ENCODE measurements at places on chromosomes 5 and 9.

DNA sequence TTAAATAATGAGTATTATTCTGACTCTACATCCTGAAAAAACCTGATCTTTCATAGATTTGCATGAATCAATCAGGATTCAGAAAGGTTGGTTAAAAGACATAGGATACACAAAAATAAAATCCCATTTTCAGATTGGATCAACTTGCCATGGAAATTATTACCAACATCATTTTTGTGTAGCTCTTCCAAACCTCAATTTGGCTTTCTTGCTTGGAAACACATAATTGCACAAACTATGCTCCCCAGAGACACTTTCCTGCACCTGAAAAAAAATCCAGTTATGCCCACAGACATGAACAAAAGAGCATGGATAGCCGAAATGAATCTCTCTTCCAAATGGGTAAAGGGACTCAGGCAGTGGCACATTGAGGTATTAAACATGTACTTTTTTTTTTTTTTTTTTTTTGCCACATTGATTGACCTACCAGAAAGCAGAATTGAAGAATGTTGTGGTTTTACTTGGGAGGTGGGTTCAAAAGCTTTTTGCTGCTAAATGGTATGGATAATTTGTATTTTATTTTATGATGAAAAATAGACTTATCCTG, 135.4 kb upstream of the FBN2 start:
- no peak for DNase-seq

DNA sequence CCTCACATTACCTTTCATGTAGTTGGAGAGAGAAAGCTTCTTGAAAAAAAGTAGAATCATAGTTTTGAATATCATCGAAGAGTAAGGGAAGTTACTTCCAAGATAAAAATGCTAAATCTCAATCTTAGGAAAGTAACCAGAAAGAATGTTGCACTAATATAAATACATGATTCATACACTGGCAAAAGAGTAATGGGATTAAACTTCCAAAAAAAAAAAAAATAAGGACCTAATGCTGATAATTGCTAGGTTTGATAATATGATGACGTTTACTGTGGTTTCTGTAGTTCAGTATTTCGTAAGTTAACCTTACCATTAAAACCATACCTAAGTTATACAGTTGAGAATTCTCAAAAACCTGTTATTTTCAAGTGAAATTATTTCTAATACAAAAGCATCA, 573.8 kb upstream of the CDH9 start:
- no peak for DNase-seq

DNA sequence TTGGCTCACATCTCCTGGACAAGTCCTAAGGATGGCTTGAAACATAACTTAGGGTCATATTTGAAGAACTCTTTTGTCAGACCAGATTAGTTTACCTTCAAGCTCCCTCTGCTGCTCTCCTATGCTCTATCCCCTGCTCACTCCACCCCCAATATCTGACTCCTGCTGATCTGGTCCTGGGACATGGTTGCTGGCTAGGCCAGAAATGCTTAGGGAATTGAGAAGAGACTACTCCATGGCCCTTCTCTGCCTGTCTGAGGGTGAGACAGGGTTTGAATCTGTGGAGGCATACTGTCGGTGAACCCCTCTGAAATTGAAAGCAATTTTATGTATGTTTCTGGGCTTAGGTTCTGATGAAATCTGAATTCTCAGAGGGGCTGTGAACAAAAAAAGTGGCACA, 3.3 kb downstream of the OTULIN start:
- no peak for DNase-seq

GRCh38 chr9:96305171-96305570, 3.2 kb upstream of the HSD17B3 start:
- no peak for DNase-seq

DNA sequence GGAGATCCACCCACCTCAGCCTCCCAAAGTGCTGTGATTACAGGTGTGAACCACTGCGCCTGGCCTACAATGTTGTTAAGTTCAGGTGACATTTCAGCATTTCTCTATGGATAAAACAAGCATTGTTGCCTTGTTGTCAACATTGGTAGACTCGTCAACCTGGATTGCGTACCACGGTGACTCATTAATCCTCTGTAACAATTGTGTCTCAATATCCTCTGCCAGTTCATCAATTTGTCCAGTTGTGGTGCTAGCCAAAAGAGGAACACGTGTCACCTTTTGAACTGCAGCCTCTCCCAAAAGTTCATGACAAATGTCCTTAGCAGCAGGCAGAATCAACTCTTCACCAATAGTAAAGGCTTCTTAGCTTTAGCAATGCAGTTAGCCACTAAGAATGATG, 46.3 kb upstream of the LARP1 start:
- no peak for DNase-seq
